ENCODE measurements at places on chromosomes 12 and 14. TPM values are rescaled to one million over a fixed set of nuclear protein-coding genes. Genes with fewer than 3 reads are reported as not detected.

GRCh38 chr12:19915392-19916195 lies 452.7 kb upstream of the PDE3A start:
- no peak for DNase-seq

DNA sequence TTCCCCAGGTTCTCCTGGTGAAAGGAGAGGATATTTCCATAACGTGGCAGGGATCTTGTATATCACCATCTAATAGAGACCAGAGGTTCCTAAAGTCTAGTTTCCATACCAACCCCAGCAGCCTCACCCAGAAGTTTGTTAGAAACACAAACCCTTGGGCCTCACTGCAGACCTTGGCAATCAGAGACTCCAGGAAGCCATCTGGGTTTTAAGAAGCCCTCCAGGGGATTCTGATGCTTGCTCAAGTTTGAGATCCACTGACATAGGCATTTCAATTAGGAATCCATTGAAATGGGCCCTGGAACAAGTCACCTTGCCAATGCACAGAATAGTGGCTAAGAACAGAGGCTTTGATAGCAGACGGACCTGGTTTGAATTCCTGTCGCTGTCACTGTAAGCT lies 2.2 kb upstream of the CMKLR1 start:
- no peak for DNase-seq

GRCh38 chr12:3196488-3196887 lies 119.3 kb downstream of the TSPAN9 start:
- no peak for DNase-seq

DNA sequence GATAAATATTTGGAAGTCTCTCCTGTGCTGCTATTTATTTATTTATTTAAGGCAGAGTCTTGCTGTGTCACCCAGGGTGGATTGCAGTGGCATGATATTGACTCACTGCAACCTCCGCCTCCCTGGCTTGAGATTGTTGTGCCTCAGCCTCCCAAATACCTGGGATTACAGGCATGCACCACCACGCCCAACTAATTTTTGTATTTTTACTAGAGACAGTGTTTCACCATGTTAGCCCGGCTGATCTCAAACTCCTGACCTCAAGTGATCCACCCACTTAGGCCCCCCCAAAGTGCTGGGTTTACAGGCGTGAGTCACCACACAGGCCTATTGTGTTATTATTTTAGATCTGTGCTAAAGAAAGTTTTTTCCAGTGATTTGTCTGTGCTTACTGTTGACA lies 225.2 kb downstream of the CCER1 start:
- no peak for DNase-seq

Gene RASSF9
- 0.06 TPM for polyA plus RNA-seq

Gene RNASE7
- not detected for polyA plus RNA-seq

- DNase-seq = peak; percentile 59
Observed at GRCh38 chr14:38553586-38553985, 297.7 kb upstream of the CLEC14A start.

DNA sequence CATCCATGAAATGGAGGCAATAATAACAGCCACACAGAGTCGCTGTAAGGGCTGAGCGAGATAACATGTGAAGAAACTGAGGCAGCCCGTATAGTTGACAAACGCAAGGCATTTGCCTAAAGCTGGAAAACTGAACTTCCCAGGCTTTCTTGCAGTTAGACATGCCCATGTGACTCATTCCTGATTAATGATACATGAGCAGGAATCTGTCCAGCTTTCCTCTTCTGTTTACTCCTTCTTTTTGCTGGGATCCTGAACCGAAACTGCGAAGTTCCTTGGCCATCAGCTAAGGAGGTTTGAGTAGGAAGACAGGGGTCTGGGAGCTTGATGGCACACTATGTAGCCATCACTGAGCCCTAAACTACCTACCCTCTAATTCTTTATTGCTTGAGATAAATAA lies 52.2 kb downstream of the ST8SIA1 start:
- DNase-seq = no peak

GRCh38 chr12:84726780-84727179 lies 185.8 kb downstream of the SLC6A15 start:
- no peak for DNase-seq

Gene SLC22A17
- polyA plus RNA-seq = 27.0 TPM
